ENCODE measurements at places on chromosomes 11 and 22. TPM values are rescaled to one million over a fixed set of nuclear protein-coding genes. Genes with fewer than 3 reads are reported as not detected.

Gene PHOX2A
- not detected for total RNA-seq

Gene ZNF202
- total RNA-seq, result 8.7 TPM

Gene TRIM48
- not detected for total RNA-seq

Gene CEP126
- 13.2 TPM for total RNA-seq

Gene SOX10
- 5.9 TPM for total RNA-seq

Gene SLC22A12
- total RNA-seq, result not detected

Gene SIPA1
- total RNA-seq, result 67.0 TPM

Gene OR5AR1
- total RNA-seq, result not detected

Gene DMC1
- total RNA-seq, result 1.5 TPM

Gene SAMM50
- total RNA-seq, result 29.5 TPM

Gene DESI1
- 21.1 TPM for total RNA-seq

Gene LRP4
- 8.6 TPM for total RNA-seq

Gene MIAT
- 1.6 TPM for total RNA-seq

Gene PDXP
- 4.0 TPM for total RNA-seq

Gene CARD16
- 11.8 TPM for total RNA-seq

Gene RAB39A
- total RNA-seq, result 2.0 TPM

Gene C11orf87
- total RNA-seq, result not detected

Gene KRTAP5-9
- total RNA-seq, result not detected

Gene MPPED2
- 7.5 TPM for total RNA-seq

Gene ASCC2
- total RNA-seq, result 36.9 TPM

Gene IGSF9B
- total RNA-seq, result 59.7 TPM

Gene ELFN2
- 0.24 TPM for total RNA-seq

Gene DDTL
- 1.0 TPM for total RNA-seq

Gene KCNK4
- not detected for total RNA-seq

Gene HTR3B
- total RNA-seq, result not detected

Gene RNH1
- total RNA-seq, result 146 TPM

Gene RAB3IL1
- 45.2 TPM for total RNA-seq

Gene TEAD1
- 64.9 TPM for total RNA-seq

Gene DKK3
- 250 TPM for total RNA-seq

Gene RBFOX2
- 152 TPM for total RNA-seq

Gene NTM
- 5.3 TPM for total RNA-seq

Gene MMP11
- 3.0 TPM for total RNA-seq

Data from aorta (tissue), 5 donors.